ENCODE measurements at places on chromosomes 7 and 10.

GRCh38 chr10:102668326-102669107 lies 24.2 kb downstream of the TRIM8 start:
- DNase-seq, result no peak

GRCh38 chr7:44703921-44704320 lies 44.7 kb upstream of the ZMIZ2 start:
- DNase-seq, result no peak

DNA sequence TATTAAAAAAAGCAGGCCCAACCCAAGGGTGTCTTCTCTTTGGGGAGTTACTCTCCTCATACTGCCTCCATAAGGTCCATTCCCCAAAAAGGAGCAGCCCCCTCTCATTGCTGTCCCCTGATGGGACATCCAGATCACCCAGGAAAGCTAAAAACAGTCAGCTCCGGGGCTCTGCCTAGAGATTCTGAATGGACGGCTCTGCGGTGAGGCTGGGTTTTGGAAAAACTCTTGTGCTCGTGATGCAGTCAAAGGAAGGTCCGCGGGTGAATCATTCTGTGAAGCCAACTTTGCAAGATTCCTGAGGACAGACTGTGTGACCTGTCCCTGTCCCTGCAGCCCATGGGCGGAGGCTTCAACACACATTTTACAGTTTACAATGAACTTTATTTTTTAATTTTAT lies 351.5 kb downstream of the TYW1 start:
- no peak for DNase-seq

GRCh38 chr10:44510379-44511115 lies 125.7 kb upstream of the CXCL12 start:
- no peak for DNase-seq

- DNase-seq, result no peak
These were observed 54.9 kb downstream of the ZNF800 start for GRCh38 chr7:127337581-127337980.

GRCh38 chr10:14439451-14440259 lies 108.9 kb upstream of the FRMD4A start:
- no peak for DNase-seq

- no peak for DNase-seq
These were observed 22.4 kb upstream of the LRRC17 start for GRCh38 chr7:102890292-102890970.

- DNase-seq, result no peak
These were observed 1.2 kb upstream of the PALS2 start for GRCh38 chr7:24572016-24572392.

DNA sequence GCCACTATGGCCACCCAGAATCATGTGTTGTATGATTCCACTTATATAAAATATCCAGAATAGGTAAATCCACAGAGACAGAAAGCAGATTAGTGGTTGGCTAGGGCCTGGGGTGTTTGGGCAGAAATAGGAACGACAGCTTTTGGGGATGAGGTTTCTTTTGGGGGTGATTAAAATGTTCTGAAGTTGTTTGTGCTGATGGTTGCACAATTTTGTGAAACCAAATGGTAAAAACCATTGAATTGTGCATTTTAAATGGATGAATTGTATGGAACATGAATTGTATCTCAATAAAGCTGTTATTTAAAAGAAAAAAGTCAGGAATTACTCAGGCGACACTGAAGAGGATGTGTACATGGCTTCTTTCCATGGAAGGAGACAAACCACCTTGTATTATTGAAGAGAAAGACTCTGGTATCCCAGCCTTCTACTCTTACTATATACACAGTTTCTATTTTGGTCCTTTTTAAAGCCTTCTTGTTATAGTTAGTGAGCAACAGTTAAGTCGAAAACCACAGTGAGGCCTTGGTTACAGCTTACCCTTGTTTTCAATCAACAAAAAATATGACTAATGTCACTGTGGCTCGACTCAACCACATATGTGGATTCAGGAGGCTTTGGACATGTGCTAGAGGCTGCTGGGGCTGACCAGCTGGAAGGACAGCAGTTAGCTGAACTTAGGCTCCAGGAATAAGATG lies 57.1 kb upstream of the KMT2E start:
- DNase-seq, result no peak

Measured in right kidney (tissue), 9 donors.